ENCODE measurements at places on chromosomes 16 and 17. TPM values are rescaled to one million over a fixed set of nuclear protein-coding genes. Genes with fewer than 3 reads are reported as not detected.

DNA sequence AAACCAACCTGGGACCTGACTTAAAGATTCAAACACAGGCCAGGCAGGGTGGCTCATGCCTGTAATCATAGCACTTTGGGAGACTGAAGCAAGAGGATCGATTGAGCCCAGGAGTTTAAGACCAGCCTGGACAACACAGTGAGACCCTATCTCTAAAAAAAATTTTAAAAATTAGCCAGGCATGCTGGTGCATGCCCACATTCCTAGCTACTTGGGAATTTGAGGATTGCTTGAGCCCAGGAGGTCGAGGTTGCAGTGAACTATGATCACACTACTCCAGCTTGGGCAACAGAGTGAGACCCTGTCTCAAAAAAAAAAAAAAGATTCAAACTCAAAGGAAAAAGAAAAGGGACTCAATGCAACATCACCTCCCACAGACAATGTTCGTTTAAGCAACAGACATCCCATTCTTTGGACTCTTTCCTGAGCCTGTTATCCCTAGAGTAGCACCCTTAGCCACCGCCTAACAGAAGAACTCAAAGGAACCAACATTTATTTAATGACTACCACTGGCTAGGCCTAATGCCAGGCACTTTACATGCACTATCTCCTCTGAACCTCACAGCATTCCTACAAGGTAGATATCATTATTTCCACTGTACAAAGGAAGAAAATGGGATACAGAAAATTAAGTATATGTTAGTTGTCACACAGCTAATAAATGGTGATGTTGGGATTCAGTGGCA, 12.7 kb downstream of the MYO18A start:
- DNase-seq, result no peak

GRCh38 chr17:46796956-46797530, 21.4 kb downstream of the WNT3 start:
- no peak for DNase-seq

DNA sequence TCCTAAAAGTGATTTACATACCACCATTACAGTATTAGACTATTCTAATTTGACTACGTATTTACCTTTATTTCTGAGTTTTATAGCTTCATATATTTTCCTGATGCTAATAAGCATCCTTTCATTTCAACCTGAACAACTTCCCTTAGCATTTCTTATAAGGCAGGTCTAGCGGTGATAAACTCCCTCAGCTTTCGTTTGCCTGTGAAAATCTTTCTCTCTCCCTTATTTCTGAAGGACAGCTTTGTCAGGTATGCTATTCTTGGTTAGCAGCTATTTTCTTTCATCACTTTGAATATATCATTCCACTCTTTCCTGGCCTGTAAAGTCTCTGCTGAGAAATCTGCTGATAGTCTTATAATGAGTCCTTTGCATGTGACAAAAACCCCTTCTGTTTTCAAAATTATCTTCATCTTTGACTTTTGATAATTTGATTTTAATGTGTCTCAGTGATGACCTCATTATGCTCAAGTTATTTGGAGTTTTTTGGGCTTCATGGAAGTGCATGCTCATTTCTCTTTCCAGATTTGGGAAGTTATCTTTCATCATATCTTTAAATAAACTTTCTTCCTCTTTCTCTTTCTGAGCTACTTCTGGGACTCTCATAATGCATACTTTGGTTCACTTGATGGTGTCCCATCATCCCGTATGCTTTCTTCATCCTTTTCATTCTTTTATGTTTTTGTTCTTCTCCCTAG, 285.4 kb upstream of the PMFBP1 start:
- no peak for DNase-seq

DNA sequence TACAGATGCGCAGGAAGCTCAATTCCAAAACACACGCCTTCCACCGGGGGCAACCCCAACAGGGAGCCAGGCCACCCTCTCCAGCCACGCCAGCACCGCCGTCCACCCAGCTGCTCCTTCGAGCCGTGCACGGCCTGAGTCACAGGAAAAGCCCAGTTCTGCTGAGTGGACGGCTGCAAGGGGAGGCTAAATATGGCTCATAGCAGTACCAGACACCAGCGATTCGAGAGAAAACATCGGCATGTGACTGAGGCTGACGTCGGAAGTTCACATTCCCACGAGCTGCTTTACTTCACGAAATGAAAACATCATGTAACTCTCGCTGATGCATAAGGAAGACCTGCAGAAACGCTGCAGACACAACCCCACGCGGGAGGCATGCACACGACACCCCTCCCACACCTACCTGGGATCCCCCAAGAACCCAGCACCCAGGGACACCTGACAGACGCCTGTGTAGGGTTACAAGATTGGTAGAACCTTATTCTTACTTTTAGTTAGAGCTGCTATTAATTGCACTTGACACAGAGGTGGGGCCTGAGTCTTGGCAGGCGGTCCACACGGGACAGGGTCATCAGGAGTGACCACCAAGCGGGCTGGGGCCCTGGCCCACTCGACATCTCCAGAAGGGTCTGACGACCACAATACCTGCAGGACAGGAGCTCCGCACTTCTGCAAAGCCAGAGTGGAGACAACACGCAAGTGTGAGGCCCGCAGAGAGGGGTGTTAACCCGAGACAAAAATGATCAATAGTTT, 116.8 kb downstream of the ANKRD11 start:
- no peak for DNase-seq

- DNase-seq, result no peak
Measured at GRCh38 chr16:19389246-19389645, 28.4 kb upstream of the TMC5 start.

GRCh38 chr17:9419932-9420453, 155.6 kb downstream of the STX8 start:
- DNase-seq, result no peak

DNA sequence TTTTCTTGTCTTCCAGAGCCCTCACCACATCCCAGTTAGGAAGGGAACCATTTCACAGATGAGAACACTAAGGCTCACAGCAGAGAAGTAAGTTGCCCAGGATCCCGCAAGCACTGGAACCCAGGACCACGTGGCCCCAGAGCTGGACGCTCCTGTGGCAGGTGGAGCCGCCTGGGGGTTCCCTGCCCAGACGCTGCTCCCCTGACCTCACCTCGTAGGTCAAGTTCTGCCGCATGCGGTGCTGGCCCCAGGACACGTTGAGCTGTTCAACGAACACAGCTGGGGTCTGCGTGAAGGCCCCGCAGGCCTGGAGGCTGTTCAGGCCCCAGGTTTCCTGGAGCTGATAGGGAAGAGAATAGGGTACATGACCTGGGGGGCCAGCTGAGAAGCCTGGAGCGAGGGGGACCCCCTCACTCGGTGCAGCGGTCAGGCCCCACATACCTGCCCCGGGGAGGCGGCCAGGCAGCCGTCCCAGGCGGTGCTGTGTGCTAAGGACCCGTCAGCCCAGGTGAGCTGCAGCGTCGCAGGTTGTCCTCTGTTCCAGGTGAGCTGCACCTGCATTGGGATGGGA, 54.1 kb downstream of the RMI2 start:
- no peak for DNase-seq

- no peak for DNase-seq
Measured at GRCh38 chr16:78742501-78743283, 643.2 kb downstream of the WWOX start.

DNA sequence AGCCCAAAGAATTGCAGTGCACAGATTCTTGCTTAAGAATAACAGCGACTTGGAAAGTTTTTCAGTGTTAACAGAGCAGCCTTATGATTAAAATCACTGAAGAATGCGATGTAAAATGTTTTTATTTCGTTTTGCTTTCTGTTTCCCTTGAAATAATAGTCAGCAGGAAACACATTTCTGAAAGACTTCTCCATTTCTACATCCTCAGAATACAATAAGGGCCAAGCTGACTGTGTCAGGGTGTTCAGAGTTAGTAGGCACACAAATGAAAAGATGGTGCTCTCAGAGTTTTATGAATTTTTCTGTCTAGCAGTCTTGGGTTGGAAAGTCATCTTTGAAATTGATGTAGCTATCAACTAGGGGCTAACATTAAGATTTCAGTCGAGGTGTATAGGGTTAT, 582.9 kb upstream of the RBFOX1 start:
- no peak for DNase-seq

DNA sequence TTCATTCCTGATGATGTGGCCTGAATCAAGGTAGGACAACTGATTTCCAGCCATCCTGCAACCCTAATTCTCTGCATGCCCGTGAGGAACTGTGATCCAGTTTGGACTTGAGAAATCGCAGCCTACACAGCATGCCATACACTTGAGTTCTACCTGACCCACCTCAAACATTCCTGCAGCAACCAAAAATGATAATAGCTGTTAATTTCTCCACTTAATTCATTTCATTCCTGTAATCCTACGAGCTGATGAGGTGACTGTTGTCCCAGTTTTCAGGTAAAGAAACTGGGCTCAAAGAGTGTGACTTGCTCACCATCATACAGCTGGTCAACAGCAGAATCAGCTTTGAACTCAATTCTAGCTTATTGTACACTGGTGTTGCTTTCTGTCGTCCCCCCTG, 2.2 kb upstream of the GAS7 start:
- DNase-seq, result no peak

DNA sequence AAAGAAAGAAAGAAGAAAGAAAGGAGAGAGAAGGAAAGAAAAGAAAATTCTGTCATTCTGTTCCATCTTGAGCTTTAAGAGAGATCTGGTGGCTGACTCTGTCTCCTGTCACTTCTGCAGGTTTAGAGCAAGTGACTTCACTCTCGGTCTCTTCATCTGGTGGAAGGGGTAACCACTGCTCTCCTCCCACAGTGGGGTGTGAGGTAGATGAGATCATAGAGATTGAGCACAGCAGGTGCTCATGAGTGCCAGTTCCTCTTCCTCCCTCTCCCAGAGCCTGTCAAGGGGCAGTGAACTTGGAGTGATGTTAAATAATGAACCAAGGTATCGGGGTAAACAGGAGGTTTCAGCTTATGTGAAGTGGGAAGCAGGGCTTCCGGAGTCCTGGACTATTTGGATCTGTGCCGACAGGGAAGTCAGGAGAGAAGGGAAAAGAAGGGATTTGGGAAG, 47.7 kb downstream of the BEAN1 start:
- no peak for DNase-seq

DNA sequence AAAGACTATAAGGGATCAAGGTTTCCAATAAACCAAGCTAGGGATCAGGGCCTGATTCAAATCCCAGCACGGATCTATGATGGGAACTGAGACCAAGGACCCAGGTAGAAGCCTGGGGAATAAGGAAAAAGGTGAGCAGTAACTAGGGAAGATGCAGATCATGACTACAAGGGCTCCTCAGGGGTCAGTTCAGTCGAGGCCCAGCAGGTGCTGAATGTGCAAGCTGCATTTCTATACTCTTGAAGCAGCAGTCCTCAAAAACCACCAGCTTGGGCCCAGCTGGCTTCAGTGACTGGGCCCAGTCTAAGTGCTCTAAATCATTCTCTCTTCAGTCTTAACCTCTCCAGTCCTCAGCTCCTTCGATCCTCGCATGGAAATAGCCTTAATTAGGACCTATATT, 228.8 kb upstream of the AXIN2 start:
- DNase-seq, result no peak

- DNase-seq, result no peak
Measured at GRCh38 chr16:56632156-56632847, at the start of gene MT1M. Gene MT1M, plus strand, starts transcription at chr16:56632659. Its CDS starts 73 bp downstream, at chr16:56632732.

GRCh38 chr16:57149391-57149790, 36.4 kb downstream of the PSME3IP1 start:
- no peak for DNase-seq

DNA sequence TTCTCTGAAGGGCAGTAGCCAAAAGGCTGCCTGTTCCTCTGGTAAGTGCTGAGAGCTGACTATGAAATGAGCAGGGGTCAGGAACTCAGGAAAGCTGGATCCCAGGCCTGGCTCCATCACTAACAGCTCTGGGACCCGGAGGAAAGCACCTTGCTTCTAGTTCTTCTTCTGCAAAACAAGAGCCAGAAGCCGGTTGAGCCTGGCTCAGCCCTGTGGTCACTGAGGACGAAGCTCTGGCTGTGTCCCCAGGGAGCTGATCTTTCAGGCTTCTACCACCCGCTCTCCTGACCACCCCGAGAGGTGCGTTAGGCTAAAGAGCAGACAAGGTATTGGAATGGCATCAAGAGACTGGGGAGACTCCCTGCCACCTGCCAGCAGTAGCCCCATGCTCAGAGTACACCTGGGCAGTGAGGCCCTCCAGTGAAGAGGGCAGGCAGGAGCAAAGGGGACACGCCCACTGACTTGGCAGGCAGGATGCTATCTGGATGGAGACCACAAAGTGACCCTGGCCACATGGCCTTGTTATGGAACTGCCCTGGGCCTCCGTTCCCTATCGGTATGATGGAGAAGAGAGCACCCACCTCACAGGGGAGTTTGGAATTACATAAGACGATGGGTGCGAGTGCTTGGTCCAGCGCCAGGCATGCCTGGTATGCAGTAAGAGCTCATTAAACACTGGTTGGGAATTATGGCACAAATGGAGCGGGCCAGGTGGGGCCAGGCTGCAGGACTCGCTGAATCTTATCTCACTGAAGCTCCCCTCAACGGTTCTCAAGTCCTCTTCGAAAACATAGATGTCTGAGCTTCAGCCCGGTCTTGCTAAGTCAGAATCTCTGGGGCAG, 61.4 kb downstream of the COG7 start:
- no peak for DNase-seq

- no peak for DNase-seq
Measured at GRCh38 chr17:7466639-7467341, 12.6 kb downstream of the ZBTB4 start.

GRCh38 chr17:62807812-62808575, at the start of gene MARCHF10:
Gene MARCHF10, minus strand, starts transcription at chr17:62808314. Its CDS starts 6,579 bp downstream, at chr17:62801735.
- DNase-seq, result no peak

- no peak for DNase-seq
Measured at GRCh38 chr16:61900482-61900881, 135.8 kb downstream of the CDH8 start.

Gene OR3A3
- total RNA-seq, result not detected

Gene KRTAP4-4
- total RNA-seq, result not detected

Gene KLHL10
- 1.7 TPM for total RNA-seq

Gene TMEM235
- not detected for total RNA-seq

Gene RASD1
- 13.2 TPM for total RNA-seq

Gene CD300E
- 0.83 TPM for total RNA-seq

Gene KRT20
- total RNA-seq, result not detected

Gene KRT12
- not detected for total RNA-seq

Gene CDH8
- total RNA-seq, result 0.42 TPM

Gene LAT
- 6.2 TPM for total RNA-seq

Gene ZFPM1
- total RNA-seq, result 0.99 TPM

Gene SEPTIN1
- 0.86 TPM for total RNA-seq

Gene HSBP1
- 49.8 TPM for total RNA-seq

Gene YBX2
- 8.7 TPM for total RNA-seq
